ENCODE measurements at places on chromosomes 11 and 22.

GRCh38 chr11:22787551-22788162, 41.9 kb downstream of the SVIP start:
- peak; percentile 27 for DNase-seq

GRCh38 chr11:71198141-71198822, 54.1 kb downstream of the SHANK2 start:
- no peak for DNase-seq

DNA sequence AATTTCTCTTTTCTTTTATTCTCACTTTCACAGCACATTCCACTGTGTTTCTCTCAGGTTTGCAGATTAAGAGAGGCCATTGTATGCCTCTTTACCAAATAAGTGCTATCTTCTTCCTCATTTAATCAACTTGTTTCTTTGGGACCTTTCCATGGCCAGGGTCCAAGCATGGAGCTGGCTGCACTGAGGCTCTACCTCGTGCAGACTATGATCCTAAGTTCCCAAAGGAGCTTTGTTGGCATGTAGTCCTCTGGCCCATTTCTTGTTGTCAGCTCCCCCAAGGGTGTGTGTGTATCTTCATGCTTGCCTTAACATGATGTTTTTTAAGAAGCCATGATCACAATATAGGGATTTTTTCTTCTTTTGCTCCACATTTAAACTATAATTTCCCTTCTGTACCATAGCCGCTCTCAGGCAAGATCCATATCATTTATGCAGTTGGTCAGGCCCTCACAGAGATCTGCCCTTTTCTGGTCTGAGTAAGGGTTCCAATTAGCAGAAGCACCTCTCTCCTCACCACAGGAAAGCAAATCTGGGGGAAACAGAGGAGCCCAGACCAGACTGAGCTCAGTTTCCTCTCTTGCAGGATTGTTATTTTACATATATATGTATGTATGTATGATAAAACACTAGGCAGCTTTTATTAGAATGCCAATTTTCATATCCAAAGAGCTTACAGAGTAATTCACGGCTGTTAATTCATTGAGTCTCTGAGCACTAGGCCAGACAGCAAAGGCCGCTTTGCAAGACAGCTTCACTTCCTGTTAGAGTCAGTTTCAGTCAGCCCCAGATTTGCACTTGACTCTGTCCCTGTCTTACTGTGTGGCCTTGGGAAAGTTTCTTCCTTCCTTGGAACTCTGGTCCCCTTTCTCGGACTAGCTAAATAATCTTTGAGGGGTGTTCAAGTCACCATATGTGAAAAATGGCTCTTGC, 34.3 kb downstream of the CYB5R2 start:
- DNase-seq: no peak

DNA sequence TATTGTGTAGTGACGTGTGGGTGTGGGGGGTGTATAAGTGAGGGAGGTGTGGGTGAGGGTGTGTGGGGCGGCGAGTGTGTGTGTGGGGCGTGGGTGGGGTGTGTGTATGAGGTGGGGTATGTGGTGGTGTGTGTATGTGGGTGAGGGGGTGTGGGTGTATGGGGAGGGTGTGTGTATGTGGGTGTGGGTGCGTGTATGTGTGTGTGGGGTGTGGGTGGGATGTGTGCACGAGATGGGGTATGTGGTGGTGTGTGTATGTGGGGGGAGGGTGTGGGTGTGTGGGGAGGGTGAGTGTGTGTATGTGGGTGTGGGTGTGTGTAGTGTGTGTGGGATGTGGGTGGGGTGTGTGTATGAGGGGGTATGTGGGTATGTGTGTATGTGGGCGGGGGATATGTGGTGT, 205.5 kb downstream of the OPCML start:
- DNase-seq: no peak

GRCh38 chr22:50585781-50586180, 3.1 kb upstream of the CHKB start:
- no peak for DNase-seq

- DNase-seq: no peak
Measured at GRCh38 chr11:4090258-4090657, 4.3 kb upstream of the RRM1 start.

DNA sequence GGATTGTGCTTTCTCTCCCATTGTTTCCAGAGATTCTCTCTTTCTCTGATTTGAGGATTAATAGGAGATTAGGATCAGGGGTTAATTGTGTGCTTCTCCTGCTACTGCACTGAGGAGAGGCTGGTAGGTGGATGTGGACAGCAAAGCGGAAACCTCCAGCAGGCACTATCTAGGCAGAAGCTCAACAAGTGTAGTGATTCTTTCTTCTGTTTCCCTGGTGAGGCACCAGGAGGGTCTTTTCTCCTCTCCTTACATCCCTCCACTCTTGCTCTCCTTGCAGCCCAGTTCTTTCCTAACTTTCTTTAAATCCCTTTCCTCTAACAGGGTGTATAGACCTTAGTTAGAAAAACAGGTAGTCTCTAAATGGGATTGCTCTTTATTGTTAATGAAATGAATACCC, 1.9 kb upstream of the ZBTB16 start:
- DNase-seq: no peak

GRCh38 chr11:55503449-55503848, 50.8 kb upstream of the OR4C15 start:
- no peak for DNase-seq

- DNase-seq: no peak
Measured at GRCh38 chr11:31805037-31805628, 6.0 kb downstream of the PAX6 start.

- peak; percentile 50 for DNase-seq
Measured at GRCh38 chr22:19174106-19175025, 4.2 kb downstream of the SLC25A1 start.

DNA sequence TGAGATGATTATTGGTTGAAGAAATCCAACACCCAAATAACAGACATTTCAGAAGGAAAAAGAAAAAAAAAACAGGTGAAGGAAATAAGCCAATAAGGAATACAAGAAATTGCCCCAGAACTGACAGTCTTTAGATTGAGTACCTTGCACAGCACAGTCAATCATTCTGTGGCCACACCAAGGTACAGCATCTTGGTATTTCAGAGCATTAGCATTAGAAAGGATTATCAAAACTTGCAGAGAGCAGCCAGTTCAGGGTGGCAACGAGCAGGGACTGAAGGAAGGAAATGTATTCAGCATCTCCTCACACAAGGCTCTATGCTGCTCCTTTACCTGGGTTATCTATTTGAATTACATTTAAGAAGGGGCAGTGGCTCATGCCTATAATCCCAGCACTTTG, 2.1 kb downstream of the ADA2 start:
- no peak for DNase-seq

DNA sequence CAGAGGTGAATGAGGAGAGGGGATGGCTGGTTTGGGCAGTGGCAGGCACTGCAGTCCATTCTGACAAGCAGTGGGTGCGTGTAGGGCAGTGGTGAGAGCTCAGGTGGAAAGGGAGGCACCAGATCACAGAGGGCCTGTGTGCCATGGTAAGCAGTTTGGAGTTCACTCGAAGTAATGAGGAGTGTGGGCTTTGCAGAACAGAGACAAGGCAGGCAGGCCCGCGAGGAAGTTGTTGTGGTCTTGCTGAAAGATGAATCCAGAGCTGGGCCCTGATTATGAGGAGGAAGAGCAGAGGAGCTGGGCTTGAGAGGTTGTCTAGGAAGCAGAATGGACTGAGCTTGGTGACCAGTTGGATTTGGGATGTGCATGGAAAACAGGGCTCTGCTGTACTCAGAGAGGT, 1.6 kb upstream of the DNAJB13 start:
- no peak for DNase-seq

GRCh38 chr11:16167706-16168487, 188.4 kb downstream of the SOX6 start:
- DNase-seq: no peak

DNA sequence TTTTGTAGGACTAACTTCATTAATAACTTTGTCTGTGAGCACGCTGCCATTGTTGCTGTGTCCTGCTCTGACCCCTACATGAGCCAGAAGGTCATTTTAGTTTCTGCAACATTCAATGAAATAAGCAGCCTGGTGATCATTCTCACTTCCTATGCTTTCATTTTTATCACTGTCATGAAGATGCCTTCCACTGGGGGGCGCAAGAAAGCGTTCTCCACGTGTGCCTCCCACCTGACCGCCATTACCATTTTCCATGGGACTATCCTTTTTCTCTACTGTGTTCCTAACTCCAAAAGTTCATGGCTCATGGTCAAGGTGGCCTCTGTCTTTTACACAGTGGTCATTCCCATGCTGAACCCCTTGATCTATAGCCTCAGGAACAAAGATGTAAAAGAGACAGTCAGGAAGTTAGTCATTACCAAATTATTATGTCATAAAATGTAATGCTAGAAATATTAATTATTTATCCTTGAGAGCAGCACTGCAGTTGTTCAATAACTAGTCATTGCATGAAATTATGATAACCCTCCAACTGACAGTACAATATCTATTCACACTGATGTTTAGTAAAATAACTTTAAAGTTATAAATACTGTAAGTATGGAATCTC, 46.4 kb upstream of the OR5D13 start:
- no peak for DNase-seq

- no peak for DNase-seq
Measured at GRCh38 chr11:17475666-17476316, 854 bp downstream of the ABCC8 start.

DNA sequence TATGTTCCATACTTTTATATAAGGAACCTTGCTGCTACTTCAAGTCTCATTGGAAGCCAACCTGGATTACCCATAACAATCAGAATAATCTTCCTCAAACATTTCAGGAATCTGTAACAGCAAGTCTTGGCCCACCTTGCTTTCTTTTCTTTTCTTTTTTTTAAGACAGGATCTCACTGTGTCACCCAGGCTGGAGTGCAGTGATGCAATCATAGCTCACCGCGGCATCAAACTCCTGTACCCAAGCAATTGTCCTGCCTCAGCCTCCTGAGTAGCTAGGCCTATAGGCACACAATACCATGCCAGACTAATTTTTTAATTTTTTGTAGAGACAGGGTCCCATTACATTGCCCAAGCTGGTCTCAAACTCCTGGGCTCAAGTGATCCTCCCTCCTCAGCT, 29.3 kb upstream of the PRDM10 start:
- DNase-seq: no peak

- DNase-seq: no peak
Measured at GRCh38 chr11:98090861-98091505, 929.8 kb upstream of the CNTN5 start.

DNA sequence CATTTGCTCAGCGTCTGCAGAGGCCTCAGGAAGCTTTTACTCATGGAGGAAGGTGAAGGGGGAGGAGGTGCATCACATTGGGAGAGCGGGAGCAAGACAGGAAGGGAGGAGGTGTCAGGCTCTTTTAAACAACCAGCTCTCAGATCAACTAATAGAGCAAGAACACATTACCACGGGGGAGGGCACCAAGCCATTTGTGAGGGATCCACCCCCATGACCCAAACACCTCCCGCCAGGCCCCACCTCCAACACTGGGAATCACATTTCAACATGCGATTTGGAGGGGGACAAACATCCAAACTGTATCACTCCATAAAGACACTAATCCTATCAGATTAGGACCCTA, 18.9 kb upstream of the THY1 start:
- no peak for DNase-seq

DNA sequence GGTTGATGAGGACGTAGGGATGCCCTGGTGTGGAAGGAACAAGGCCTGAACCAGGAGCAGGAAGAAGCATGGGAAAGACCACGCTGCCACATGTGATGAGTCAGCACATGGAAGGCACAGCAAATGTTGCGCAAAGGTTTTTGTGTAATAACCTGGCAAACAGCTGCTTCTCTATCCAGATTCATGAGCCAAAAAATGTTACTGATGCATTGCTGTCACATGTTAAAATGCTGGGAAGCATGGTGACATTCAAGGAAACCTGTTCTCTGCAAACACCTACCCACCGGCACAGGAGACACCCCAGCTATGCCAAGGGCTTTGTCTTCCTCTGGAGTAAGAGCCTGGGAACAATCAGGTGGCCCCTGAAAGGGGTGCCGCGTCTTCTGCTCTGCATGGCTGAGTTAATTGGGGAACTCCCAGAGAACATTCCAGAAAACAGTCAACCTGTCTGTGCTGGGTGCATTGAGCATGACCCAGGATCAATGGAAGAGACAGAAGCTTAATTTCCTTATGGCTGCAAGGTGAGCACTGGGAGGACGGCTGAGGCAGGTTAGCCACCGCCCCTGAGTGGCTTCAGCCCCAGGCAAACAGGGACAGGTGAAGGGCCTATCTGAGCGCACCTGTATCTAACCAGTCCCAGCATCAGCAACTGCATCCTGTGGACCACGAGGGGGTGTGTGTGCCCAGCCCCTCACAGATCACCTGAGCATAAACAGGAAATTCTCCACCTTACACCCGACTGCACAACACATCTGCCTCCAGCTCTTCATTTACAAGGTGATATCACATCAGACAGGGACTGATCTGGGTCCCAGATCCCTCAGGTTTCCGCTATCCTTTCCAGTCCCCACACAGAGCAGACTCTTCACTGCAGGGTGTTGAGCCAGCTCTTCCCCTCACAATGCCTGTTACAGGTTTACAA, 108.4 kb downstream of the GGTLC2 start:
- DNase-seq: no peak
